ENCODE measurements at places on chromosomes 5 and 9.
A peak's percentile ranks its signal among the peaks of the same experiment; 100 is the strongest.

DNA sequence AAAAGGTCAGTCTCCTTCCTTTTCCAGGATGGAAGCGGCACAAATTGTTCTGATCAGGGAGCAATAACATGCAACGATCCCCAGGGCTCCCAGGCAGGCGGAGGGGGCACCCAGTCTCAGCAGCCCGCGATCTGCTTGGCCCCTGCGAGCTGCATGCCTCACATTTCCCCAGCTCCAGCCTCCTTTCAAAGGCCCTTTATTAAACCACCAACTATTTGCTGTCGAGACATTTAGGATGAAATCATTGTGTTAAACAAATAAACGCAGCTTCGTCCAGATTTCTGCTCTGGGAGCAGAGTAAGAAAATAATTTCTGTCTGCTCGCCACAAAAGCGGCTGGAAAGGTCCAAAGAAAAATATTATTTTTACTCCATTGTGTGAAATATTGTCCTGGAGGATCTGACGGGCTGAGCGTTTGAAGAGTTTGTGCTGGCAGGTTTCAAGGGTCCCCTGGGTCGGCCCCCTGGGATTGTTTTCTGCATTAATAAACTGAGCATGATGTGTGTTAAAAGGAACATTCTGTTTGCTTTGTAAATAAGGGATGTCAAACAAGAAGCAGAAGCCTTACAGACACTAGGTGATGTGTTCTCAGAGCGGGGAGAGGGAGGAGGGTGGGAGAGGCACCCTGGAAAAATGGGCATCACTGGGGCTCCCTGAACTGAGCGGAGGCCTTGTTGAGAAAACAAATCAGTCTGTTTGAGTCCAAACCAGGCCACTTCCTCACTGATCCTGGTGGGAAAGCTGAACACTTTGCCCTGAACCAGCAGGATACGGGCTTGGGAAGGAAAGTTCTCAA lies 110.1 kb downstream of the FOXD1 start:
- DNase-seq: no peak

- DNase-seq: no peak
These were observed 76.7 kb upstream of the CCNG1 start for GRCh38 chr5:163360656-163361055.

DNA sequence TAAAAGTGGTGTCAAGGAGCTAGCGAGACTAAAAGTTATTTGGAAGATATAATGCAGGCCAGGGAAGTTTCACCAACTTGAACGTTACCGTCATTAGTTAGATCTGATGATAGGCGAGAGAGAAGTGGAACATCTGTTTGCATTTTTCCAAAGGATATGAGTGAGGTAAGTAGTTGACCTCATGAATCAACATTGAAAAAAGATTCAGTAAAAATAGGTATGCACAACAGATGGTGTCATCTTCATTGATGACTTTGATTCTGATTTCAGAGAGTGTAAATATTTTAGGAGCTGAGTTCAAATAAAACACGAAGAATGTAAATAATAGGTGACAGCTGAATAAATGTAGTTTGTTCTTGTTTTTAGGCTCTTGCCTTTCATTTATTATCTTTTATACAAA lies 998.9 kb upstream of the CDH6 start:
- DNase-seq: no peak

- DNase-seq: no peak
These were observed 14.5 kb downstream of the ABCA2 start for GRCh38 chr9:137013571-137013940.

- no peak for DNase-seq
These were observed 238.1 kb downstream of the CETN3 start for GRCh38 chr5:90171466-90171865.

GRCh38 chr5:140631831-140632365 lies 1.1 kb downstream of the CD14 start:
- DNase-seq: no peak

DNA sequence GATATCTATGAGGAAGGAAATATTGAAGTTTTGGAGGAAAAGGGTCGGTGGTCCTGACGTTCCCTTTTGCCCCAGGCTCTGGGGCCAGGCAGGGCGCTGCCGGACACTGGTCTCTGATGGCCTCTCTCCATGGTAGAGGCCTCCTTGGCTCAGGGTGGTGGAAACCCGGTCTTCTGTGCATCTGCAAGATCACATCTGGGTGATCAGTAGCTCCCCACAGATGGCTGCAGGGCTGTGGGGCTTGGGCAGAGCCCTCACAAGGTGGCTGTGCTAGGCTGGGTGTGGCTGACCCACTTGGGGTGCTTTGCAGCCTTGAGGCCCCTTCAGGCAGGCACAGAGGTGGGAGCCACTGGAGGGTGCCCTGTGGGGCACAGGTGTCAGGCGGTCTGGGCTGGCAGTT lies 53.9 kb upstream of the RNU6ATAC start:
- DNase-seq: no peak

GRCh38 chr9:88015606-88016005 lies 41.3 kb upstream of the CDK20 start:
- no peak for DNase-seq

DNA sequence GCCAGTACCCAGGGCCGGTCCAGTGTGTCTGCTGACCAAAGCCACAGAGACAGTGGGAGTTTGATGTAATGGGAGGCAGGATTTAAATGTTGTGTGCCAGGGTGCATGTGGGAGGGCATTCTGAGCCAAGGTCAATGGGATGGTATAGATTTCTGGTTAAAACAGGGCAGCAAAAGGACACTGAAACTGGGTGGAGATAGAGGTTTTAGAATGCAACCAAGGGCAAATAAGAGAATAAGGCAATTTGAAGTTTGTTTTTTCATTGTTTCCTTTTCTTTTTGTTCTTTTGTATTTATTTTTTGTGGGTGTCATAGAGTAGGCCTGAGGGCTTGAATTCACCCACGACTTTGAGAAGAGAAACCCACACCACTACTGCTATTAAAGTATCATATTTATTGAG lies 65.5 kb upstream of the CLINT1 start:
- DNase-seq: no peak

DNA sequence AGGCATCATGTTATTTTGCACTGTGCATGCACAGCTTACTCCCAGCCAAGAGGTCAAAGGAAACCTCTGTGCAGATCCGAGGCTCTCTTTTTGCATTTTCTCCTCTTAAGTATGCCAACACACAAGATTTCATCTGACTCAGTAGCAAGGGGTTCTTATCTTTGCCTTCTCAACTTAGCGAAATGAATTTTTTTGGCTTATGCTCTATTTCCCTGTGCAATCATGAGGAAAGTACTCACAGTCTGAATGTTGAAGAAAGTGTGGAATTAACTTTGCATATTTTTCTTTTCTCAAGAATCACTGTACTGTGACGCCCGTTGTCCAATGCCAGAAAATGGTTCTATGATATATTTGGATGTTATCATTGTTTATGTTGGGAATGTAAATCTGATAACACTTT lies 173.5 kb upstream of the FBXL7 start:
- DNase-seq: no peak

DNA sequence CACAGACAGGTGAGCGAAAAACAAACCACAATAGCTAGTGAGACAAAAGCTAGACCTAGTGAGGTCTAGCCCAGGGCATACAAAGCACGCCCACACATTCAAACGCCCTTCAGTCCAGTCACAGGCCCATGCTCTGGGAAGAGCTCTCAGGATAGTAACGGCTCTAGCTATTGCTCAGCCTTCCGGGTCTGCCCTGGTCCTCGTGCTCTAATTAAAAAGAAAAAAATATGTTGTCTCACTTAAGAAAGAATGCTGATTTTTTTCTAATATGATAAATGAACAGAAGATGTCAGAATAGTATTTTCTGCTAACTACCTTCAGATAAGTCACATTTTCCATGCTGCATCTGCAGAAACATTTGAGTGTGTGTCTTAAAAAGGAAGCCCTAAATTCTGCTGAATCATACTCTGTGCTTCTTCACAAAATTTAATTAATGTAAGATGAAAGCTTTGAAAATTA lies 94.5 kb downstream of the PLPP1 start:
- no peak for DNase-seq

- DNase-seq: no peak
These were observed 535.8 kb downstream of the CYLC2 start for GRCh38 chr9:103530934-103531333.

- no peak for DNase-seq
These were observed 34.0 kb downstream of the KLF4 start for GRCh38 chr9:107455425-107456135.

DNA sequence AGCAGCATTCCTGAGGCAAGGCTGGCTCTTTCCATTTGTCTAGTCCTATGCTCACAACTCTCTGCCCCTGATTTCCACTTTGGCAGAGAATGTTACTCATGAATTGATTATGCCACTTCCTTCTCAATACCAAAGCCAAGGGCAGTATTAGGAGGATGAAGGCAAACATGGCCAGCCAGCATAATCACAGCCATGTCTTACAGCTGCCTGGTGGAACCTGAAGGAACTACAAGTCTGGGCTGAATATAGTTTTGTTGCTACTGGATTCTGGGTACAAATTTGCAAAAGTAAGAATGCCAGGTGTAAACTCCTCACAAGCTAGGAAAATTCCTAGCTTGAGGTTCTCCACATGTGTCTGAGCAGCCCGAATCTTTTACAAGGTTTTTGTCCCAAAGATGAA lies 4.2 kb downstream of the SIL1 start:
- no peak for DNase-seq

DNA sequence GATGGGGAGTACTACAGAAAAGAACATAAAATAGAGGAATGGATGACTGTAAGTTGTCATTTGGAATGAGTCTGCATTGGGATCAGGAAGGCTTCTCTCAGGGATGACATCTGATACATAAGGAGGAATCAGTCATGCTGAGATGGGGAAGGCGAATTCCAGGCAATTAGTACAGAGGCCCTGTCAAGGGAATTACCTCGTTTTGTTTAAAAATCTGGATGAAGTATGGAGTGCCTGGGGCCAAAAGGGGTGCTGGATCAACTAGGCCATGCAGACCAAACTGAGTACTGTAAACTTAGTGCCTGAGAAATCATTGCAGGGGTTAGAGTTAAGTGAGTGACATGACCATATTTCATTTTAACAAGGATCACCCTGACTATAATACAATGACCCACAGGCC lies 30.5 kb downstream of the JAKMIP2 start:
- DNase-seq: no peak

- no peak for DNase-seq
These were observed 704 bp downstream of the CCDC112 start for GRCh38 chr5:115295777-115296123.

DNA sequence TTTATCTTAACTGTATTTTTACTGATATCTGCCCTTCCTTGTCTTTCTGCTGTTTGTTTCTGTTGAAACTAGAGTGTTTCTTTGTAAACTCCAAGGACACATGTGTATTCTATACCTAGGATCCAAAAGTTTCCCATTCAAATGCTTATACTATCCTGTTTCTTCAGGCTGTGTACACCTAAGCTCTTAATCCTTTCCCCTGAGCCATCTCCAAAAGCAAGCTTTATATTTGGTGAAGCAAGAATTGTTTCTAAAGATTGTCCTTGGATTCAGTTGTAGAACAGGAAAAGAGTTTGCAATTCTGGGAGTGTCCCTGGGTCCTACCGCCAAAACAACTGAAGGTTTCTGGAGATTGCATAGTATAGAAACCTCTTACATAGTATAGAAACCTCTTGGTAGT lies 65.9 kb downstream of the CWC27 start:
- DNase-seq: no peak

DNA sequence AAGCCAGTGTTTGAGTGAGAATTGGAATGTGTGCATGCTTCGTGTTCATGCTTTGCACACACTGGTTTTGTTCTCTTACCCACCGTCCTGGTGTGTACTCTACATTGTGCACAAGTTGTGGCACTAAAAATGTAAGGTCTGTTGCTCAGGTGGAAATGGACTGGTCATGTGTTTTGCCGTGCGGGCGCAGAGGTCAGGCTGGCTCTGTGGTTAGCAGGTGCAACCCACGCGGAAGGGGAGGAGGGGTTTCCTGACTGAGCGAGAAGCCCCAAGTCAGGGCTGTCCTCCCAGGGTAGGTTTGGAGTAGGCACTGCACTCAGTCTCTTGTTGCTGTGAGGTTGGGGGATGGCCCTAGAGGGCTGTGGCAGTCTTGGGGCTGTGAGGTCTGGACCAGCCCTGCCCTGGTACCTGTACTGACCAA lies 86.6 kb downstream of the EHMT1 start:
- DNase-seq: no peak

- no peak for DNase-seq
These were observed 10.6 kb upstream of the SLC25A48 start for GRCh38 chr5:135823881-135824280.

GRCh38 chr9:130193103-130193502 lies 20.9 kb downstream of the NCS1 start:
- no peak for DNase-seq

GRCh38 chr5:178113141-178113787 lies at the start of gene N4BP3:
Gene N4BP3, plus strand, starts transcription at chr5:178113532. Its CDS starts 6,052 bp downstream, at chr5:178119584.
- peak; percentile 87 for DNase-seq

DNA sequence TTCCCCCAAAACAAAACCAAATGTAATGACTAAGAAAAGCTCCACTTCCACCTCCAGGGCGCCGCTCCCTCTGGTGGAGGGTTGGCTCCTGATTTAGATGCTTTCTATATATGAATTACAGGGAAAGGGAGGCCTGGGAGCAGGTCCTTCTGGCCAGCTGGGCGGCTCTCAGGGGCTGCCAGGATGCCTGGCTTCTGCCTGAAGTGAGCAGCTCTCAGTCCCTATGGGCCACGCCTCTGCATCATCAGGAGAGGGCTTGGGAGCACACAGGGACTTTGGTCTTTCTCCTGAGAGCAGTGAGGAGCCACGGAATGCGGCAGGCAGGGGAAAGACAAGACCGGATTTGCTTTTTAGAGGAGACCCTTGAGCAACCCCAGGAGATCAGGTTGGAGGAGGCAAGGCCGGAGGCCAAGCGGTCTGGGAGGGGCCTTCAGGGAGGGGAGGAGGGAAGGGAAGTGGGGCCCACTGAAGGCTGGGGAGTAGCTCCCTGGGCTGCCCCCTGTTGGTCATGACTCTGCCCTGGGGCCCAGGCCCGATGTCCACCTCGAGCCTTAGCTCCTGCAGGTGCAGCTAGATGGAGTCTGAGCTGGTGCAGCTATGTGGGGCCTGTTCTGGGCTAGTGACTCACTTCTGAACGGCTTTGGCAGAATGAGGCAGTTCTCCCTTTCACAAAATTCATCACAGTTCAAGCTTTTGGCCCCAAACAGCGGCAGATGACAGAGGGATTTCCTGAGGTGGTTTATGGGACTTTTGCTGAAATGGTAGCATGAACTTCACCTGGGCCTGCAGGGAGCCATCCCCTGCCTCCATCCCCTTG lies 11.3 kb upstream of the GRHPR start:
- no peak for DNase-seq

GRCh38 chr5:6804766-6805501 lies 91.7 kb downstream of the TENT4A start:
- DNase-seq: no peak

DNA sequence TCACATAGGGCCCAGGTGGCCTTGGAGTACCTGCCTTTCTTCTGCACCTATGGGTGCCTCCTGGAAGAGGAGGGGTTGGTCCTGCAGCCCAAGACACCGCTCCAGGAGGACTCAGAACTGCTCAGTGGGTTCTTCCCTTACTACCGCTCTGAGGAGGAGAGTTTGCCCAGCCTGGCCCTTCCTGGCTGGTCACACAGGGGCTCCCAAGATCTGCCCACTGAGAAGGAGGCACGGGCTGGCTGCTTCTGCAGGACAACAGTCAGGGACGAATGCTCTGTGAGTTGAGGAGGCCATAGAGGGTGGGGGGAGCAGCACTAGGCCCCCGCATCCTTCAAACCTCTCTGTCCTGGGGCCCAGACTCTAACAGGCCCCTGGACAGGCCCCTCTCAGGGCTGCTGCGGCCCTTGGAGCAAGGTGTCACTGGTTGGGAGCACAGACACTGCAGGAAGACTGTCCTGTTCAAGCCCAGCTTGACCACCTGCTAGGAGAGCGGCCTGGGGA lies 9.9 kb upstream of the SLC25A48 start:
- no peak for DNase-seq

All from type B pancreatic cell (in vitro differentiated cells).